T-helper 2 cell (primary cell): ENCODE measurements at places on chromosomes 5 and 9.

DNA sequence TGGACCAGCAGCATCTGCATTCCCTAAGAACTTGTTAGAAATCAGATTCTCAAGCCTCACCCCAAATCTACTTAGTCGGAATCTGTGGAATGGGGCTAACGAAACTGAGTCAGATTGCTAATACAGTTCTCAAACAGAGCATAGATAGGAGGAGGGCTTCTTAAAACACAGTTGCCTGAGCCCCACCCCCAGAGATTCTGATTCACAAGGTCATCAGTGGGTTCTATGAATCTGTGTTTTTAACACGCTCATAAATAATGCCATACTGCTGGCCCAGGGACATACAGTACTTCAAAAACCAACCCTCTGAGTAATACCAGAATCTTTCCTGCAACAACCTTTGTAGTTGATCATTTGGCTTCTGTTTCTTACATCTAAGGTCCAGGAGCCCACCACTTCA is 32.9 kb upstream of the GARNL3 start:
- DNase-seq, result no peak

DNA sequence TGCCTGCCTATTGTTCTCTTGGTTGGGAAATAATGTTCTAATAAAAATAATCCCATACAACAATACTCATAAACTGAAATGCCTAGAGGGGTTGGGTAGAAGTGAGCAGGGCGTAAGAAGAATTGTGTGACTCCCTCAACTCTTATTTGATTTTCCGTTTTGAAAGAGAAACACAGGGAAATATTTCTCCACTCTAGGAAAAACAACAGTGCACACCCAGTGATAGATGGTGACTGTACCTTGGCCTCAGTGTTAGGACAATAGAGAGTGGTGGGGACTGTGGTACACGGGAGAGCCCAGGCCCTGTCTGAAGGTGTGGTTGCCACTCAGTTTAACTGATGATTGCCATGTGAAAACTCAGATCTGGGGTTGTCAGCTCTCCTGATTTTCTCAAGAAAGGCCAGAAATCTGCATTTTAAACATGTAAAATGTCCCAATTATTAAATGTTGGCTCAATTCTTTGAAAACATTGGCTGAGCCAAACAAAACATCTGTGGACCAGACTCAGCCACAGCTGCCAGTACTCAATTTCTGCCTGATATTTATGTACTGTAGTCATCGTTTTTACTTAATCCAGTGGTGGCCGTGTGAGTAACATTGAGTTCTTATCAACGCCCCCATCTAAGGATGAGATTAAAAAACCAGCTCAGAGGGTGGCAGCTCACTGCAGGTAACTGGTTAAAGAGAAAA is 103.8 kb upstream of the ZNF618 start:
- DNase-seq, result no peak

GRCh38 chr9:89985068-89985467 is 380.3 kb downstream of the GADD45G start:
- DNase-seq, result no peak

DNA sequence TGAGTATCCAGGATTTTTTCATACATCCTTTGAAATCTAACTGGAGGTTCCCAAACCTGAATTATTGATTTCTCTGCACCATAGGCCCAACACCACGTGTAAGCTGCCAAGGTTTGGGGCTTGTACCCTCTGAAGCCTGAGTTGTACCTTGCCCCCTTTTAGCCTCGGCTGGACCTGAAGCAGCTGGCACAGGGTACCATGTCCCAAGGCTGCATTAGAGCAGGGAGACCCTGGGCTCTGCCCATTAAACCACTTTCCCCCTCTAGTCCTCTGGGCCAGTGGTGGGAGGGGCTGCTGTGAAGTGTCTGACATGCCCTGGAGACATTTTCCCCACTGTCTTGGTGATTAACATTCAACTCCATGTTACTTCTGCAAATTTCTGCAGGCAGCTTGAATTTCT is 532.9 kb upstream of the NUDT12 start:
- no peak for DNase-seq

GRCh38 chr9:128053560-128053959 is 13.6 kb downstream of the NAIF1 start:
- DNase-seq, result no peak

- DNase-seq, result peak; percentile 72
These were observed 24.3 kb downstream of the FBXW2 start for GRCh38 chr9:120768886-120769285.

- DNase-seq, result no peak
These were observed 224.1 kb upstream of the DAB2 start for GRCh38 chr5:39648848-39649227.

GRCh38 chr9:118281772-118282171 is 577.6 kb downstream of the TLR4 start:
- no peak for DNase-seq

DNA sequence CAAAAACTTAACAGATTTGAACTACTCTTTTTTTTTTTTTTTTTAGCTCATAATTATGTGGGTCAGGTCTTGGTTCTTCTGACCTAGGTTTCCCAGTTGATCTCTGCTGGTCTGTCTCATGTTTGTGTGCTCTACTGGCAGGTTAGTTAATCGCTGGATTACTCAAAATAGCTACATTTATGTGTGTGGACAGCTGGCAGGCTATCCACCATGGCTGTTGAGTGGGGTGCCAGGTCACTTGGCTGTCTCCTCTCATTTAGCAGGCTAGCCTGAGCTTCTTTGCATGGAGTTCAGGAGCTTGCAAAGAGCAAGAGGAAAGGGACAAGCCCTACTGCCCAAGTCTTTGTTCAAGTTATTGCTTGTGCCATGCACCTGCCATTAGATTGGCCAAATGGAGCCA is 9.3 kb downstream of the ADCY2 start:
- DNase-seq, result no peak

- no peak for DNase-seq
These were observed 3.2 kb upstream of the GPR107 start for GRCh38 chr9:130050462-130050861.

DNA sequence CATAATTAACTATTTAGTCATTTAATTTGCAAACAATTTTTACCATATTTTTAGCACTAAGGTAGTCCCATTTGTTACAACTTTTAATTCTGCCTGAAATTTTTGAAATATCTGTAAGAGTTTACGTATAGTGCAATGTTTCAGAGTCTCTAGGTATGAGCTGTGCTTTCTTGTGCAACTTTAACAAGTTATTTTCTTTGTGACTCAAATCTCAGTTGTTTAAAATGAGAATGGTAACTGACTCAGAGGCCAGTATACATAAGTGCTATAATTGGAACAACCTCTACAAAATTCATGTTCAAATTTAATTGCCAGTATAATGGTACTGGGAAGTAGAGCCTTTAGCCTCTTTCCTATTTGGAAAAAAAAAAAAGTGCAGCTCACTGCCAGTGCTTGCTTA is 14.2 kb upstream of the ZNF883 start:
- DNase-seq, result no peak

DNA sequence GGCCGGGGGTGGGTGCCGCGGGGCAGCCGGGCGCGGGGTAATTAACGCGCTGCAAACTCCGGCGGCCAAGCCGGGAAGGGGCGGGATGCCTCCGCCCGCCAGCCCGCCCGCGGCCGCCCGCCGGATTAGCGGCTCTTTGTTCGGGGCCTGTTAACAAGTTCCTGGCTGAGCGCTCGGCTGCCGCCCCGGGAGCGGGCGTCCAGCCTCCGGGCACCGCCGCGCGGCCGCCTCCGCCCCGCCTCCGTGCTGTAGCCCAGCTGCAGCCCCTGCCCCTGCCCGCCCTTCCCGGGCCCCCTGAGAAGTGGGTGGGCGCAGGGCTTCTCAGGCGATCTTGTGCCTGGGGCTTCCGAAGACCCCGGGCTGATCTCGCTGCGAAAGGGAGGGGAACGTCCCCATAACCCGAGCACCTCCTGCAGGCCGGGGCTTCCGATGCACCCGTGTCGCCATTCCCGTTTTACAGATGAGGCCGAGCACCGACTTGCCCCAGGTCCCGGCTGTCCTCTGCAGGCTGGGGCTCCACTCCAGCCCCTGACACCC is 7.5 kb downstream of the UNC5A start:
- DNase-seq, result no peak

DNA sequence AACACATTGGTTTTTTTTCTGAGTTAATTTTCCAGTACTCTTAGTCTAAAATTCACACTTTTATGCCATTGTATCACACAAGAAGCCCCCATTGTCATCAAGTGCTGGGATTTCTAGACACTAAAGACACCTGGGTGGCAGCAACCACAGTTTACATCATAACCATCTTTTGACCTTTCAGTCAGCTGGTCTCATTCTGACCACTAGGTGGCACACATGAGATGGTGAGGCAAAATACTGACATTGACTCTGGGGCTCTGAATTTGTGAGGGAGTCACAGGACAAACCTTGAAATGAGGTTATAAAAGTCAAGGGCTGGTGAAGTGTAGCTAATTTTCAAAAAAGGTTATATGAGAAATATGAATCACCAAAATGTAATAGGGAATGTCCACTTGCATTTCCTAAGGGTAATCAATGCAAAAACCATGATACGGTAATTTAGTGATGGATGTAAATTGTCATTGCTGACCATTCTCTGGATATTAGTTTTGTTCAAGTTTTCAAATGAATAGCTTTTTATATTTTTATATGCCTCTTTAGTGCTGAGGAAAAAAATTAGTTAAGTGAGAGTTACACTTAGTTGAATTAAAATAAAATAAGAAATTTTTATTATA is 229.4 kb downstream of the DMAC1 start:
- peak; percentile 32 for DNase-seq

- no peak for DNase-seq
These were observed 3.1 kb upstream of the FCHSD1 start for GRCh38 chr5:141654298-141654697.

- no peak for DNase-seq
These were observed 52.9 kb downstream of the C9orf50 start for GRCh38 chr9:129567842-129568559.

- no peak for DNase-seq
These were observed 145.3 kb upstream of the RAPGEF1 start for GRCh38 chr9:131885144-131885609.

DNA sequence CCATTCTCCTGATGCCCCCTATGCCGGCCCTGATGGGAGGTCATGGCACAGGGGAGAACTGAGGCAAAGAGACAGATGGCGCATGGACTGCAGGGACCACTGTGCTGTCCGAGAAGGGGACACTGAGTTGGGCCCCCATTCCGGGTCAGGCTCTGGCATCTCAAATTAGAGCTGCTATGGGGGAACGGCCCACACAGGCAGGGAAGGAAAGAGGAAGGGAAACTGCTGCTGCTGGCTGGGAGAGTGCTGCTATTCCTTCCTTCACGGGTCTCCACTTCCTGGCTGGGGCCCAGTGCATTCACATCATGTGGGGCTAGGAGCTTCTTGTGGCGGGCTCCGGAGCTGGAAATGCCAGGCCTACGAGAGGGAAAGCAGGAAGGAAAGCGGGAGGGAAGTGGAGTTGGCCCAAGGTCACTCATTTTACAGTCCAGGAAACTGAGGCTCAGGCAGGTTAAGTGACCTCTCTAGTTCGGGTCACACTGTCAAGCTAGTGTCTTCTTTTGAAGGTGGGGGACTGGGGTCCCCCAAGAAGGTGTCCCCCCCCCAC is 1.3 kb upstream of the CARD19 start:
- DNase-seq, result no peak

DNA sequence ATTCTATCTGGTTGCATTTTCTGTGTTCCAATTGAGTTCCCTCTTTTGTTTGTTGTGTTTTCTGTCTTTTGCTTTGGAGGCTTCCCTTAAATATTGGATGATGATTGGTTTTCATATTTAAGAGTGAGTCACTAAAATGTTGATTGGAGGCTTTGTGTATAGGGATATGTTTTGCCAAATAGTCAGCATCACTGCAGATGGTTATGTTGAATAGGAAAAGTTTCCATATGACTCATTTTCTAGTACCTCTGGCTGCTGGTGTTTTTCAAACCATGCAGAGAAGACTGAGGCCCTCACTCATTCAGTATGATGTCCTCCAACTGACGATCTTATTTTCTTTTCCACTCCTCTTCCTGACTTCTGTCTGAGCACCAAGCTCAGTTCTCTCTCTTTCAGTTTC is 1290.0 kb downstream of the EFNA5 start:
- DNase-seq, result no peak

DNA sequence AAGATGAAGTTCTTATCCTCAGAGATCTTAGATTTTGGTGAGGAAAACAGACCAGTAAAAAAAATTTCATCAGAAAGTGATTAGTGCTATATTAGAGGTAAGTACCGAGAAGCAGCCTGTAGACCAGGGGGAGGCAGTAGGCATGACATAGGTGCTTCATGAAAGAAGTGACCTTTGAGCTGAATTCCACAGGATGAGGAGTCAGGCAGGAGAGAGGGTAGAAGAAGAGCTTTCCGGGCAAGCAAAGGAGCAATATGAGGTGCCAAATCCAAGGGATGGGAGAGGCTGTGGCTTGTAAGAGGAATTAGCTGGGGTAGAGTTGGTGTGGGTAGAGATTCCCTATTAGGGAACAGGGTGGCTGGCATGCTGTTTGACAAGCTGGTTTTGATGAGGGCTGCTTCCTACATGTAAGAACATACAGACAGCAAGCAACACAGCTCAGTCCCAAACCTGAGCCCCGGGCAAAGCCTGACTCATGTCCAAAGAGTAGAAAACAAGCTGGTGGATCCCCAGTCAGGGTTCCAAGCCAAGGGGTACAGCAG is 48.4 kb upstream of the PWWP2A start:
- no peak for DNase-seq

GRCh38 chr5:139747583-139748504 is 47.8 kb upstream of the PSD2 start:
- DNase-seq, result peak; percentile 56

DNA sequence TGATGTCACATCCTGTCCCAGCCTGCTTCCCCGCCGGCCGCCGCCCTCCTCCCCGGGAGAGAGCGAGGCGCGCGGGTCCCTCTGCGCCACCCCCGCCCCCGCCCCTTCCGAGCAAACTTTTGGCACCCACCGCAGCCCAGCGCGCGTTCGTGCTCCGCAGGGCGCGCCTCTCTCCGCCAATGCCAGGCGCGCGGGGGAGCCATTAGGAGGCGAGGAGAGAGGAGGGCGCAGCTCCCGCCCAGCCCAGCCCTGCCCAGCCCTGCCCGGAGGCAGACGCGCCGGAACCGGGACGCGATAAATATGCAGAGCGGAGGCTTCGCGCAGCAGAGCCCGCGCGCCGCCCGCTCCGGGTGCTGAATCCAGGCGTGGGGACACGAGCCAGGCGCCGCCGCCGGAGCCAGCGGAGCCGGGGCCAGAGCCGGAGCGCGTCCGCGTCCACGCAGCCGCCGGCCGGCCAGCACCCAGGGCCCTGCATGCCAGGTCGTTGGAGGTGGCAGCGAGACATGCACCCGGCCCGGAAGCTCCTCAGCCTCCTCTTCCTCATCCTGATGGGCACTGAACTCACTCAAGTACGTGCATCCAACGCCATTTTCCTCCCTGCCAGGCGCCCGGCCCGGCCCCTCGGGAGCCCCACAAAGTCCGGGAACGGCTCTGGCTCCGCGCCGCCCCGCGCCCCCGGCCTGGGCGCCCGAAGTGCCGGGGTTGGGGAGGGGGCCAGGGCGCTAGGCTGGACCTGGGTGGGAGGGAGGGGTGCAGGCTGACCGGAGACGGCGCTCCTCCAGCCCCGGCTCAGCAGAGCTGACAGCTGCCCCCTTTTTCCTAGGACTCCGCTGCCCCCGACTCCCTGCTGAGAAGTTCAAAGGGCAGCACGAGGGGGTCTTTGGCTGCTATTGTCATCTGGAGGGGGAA is 12.0 kb upstream of the OLFM1 start:
- DNase-seq, result no peak
